Myocyte (in vitro differentiated cells): ENCODE measurements at places on chromosomes 5 and 9. TPM values are rescaled to one million over a fixed set of nuclear protein-coding genes. Genes with fewer than 3 reads are reported as not detected.

Gene STC2
- total RNA-seq: 482 and 489 TPM in 2 replicates

DNA sequence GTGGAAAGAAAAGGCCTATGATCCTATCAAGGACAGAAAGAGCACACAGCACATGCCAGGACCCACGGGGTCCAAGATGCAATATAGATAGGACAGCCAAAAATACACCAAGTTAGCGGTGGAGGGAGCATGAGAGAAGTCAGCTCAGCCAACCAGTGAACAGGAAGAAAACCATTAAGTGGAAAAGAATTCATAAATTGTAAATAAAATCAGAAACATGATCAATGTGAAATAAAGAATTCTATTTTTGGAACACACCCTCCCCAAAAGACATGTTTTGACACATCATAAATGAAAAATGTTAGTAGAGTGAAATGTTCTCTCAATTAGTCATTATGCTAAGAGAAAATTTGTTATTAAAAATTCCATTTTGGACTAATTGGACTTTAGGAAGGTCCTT, 35.6 kb downstream of the ATPSCKMT start:
- no peak for DNase-seq

- DNase-seq: no peak
Observed at GRCh38 chr9:103364753-103365152, 369.6 kb downstream of the CYLC2 start.

GRCh38 chr5:152514827-152515397, 109.8 kb upstream of the NMUR2 start:
- peak; percentile 28 for DNase-seq
